ENCODE measurements at places on chromosomes 5 and 9.

GRCh38 chr5:127079994-127080491, 6.7 kb upstream of the C5orf63 start:
- DNase-seq, result no peak

GRCh38 chr9:124477648-124478285, 27.5 kb downstream of the ADGRD2 start:
- DNase-seq, result no peak

- no peak for DNase-seq
These were observed 6.1 kb upstream of the AP3B1 start for GRCh38 chr5:78300464-78301045.

DNA sequence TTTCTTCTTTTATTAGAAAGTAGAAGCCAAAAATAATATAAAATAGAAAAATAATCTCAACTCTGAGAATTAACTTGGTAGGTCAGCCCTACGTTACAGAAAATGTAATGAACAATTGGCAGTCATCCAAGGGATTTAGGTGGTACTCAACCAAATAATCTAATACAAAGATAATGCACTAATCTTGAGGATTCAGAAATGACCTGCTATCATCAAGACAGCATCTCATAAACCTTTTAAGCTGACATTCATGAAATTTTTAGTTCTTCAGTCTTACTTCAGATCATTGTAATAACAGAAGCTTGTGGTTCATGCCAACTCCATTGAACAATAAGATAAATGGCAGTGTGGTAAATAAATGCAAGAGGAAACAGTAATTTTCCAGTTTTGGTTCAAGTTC, 1058.0 kb downstream of the MAT2B start:
- no peak for DNase-seq

GRCh38 chr5:172402531-172403188, 51.7 kb downstream of the SH3PXD2B start:
- DNase-seq, result no peak

GRCh38 chr5:5291357-5291756, 131.1 kb upstream of the ICE1 start:
- DNase-seq, result no peak

- DNase-seq, result no peak
These were observed 3.4 kb downstream of the PRPF4 start for GRCh38 chr9:113278840-113279239.

DNA sequence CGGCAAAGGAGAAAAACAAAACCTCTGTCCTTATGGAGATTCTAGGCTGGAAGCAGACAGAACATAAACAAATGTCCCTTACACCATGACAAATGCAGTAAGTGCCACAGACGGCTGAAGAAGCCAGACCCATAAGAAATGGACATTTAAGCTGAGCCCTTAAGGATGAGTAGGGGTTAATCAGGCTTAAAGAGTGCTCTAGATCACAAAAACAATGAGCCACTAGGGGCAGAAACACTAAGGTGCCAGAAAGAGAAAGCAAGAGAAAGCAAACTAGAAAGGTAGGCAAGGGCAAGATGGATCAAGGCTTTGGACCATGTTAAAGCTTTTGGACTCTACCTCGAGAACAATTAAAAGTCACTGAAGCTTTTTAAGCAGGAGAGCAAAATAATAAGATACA, 326.9 kb upstream of the WWC1 start:
- no peak for DNase-seq

DNA sequence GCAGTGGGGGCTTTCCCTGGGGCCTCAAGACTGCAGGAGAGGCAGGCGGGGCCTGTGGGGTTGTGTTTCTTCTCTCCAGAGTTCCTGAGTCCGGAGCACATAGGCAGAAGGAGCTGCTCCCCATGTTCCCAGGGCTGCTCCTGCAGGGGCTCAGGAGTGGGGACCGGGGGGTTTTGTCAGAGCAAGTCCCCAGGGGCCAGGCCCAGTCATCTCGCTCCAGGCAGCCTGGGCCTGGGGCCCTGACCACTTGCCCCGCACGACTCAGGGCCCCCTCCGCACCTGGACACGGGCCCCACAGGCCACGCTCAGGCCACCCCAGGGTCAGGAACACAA, 22.0 kb upstream of the SLC6A19 start:
- no peak for DNase-seq

DNA sequence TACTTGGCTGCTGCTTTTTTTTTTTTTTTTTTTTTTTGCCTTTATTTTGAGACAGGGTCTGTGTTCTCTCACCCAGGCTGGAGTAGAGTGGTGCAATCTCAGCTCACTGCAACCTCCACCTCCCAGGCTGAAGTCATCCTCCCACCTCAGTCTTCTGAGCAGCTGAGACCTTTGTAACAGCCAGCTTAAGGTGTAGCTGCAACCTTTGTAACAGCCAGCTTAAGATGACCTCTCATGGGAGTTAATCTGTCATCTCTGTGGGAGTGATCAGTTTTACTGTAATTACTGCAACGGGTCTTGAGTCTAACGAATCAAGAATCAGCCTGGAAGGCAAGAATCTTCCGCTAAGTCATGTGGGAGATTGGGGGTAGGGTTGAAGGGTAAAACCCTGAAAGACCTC, 31.6 kb upstream of the SNX2 start:
- DNase-seq, result no peak

DNA sequence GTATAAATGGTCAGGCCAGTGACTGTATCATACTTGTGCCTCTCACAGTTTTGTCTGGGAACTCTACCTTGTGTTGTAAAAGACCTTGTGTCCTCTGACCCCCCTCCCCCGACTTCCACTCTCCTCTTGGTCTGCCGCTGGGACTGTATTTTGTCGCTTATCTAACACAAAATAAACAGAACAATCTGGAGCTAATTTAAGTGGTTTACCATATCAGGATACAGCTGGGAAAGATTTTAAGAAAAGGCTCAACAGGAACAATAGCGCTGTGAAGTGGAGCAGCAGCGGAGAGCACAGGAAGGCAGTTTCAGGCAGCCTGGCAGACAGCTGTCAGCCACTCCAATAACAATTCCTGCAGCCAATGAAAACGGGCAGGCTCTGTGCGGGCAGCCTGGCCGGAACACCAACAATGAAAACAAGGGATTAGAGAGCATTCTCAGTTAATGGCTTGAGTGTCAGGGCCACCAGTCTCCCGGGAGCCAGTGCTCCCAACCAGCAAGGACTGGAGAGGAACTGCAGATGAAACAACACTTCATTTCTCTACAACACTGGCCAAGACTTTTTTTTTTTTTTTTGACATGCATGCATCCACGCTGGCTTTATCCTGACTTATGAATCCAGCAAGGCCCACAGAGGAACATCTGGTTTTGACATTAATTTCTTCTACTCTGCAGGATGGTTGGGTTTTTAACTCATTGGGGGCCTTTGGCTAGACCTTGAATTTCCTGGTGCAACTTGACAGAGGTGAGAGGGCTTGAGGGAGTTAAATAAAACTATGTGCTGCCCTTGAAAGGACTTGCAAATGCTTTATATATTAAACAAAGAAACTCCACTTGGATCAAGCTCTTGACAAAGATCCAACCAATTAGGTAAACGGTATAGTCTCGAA, 76.7 kb downstream of the ARSB start:
- no peak for DNase-seq

DNA sequence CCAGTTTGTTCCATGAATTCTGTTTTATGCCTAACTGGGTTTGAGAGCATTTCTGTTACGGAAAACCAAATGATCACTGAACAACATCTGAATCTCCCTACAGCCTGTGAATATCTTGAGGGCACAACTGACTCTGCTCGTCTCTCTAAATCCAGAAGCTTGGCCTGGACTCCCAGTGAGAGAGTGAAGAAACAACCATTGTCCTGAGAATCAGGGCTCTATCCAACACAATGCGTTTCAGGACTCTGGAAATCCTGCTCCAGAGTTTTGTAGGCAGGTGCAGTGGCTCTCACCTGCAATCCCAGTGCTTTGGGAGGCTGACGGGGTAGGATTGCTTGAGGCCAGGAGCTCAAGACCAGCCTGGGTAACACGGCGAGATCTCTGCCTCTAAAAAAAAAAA, 7.8 kb upstream of the MVB12B start:
- DNase-seq, result no peak

GRCh38 chr5:55502759-55503158, 32.0 kb downstream of the PLPP1 start:
- DNase-seq, result no peak

Measured in activated naive CD8-positive, alpha-beta T cell treated with anti-CD3 and anti-CD28 coated beads, Interleukin-2, amount 50 U/mL, for 16 hours (primary cell).